ENCODE measurements at places on chromosomes 1 and 21.
A peak's percentile ranks its signal among the peaks of the same experiment; 100 is the strongest.

- DNase-seq, result peak; percentile 33
These were observed 4.6 kb upstream of the FAM167B start for GRCh38 chr1:32242341-32242851.

GRCh38 chr1:154623358-154623757 lies 15.4 kb upstream of the ADAR start:
- peak; percentile 66 for DNase-seq

DNA sequence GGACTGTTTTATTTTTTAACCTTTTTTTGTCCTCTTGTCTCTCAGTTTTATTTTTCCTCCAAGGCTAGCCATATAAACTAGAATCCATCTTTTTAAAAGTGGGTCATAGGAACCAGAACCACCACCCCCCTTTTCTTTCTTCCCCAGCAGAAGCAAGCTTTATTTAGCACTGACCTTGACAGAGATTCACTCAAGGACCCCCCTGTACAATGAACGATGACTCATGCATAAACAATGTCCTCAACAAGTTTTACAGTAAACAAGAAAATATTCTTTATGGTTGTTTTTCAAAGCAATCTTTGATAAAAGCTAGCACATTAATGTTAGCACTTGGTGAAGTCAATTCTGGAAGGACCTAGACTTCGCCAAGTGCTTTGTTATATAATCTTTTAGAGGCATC lies 14.1 kb downstream of the PKN2 start:
- no peak for DNase-seq

DNA sequence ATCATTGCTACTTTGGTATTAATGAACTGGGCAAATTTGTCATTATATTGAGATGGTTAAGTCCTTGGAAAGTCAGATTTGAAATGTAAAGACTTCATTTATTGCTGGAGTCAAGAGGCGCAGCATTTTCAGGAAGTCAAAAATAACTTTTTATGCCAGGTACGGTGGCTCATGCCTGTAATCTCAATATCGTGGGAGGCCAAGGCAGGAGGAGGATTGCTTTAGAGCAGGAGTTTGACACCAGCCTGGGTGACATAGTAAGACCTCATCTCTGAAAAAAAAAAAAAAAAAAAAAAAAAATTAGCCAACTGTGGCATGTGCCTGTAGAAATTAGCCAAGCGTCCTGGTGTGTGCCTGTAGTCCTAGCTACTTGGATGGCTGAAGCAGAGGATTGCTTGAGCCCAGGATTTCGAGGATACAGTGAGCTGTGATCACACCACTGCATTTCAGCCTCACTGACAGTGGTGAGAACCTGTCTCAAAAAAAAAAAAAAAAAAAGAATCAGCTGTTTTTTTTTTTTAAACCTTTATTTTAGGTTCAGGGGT lies 5.5 kb downstream of the HIPK1 start:
- DNase-seq, result no peak

DNA sequence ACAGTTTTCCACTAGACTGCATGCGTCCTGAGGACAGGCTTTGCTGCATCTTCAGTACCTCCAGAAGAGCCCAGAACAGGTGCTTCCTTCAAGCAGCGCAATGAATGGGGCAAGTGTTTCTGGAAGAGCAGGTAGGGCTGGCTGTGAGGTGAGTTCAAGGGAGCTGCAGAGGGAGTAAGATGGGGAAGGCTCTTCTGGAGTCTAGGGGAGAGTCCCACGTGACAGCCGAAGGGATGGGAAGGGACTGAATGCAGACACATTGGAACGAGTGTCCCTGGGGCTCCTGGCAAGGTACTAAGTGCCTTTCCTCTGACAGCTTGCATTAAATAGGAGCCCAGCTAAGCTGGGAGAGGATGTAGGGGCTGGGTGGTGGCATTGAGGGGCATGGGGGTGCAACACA lies 84.2 kb downstream of the FAM78B start:
- no peak for DNase-seq

GRCh38 chr1:35807614-35808449 lies at the start of gene AGO4:
AGO4 (plus strand) TSS chr1:35808016; CDS start chr1:35808417, 401 bp downstream.
- no peak for DNase-seq

DNA sequence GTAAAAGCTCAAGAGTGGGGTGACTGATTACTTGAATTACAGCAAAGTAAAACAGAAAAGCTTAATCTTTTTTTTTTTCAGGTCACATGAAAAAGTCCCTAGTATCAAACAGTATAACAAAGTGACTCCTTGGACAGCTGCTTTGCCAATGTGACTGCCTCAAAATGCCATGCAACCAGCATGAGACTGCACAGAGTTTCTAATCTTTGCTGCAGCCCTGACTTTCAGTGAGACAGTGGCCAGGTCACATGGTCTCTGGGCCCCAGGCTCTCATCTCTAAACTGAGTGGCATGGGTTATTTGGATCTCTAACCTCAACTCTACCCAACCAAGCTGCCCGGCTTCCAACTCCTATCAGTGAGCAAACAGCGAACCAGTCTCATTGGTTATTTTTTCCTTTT lies 169.0 kb downstream of the VAV3 start:
- DNase-seq, result no peak

DNA sequence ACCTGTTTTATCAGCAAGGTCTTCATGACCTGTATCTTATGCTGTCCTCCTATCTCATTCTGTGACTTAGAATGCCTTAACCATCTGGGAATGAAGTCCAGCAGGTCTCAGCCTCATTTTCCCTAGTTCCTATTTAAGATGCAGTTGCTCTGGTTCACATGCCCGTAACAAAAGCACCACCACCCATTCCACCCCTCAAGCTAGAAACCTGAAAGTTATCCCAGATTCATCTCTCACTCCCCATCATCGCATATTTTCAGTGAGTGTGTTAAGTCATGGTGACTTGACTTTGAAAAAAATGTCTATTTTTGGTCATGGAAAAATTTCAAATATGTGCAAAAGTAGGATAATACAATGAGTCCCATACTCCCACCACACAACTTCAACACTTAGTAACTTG lies 11.7 kb downstream of the HMGN2 start:
- no peak for DNase-seq

DNA sequence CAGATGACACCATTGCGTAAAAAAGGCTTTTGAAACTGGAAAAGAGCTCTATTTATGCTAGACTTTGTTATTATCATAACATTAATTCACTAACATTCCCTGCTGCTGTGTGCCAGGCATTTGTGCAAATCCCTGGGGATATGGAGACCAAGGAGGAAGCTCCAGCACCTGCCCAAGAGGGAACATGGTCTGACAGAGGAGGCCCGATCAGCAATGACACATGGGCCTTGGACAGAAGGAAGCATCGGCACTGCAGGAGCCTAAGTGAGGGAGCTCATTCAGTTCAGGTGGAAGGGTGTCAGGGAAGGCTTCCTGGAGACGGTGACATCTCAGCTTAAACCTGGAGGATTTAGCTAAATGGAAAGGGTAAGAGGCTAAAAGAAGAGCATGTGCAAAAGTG lies 13.9 kb downstream of the CAMK2N1 start:
- no peak for DNase-seq

DNA sequence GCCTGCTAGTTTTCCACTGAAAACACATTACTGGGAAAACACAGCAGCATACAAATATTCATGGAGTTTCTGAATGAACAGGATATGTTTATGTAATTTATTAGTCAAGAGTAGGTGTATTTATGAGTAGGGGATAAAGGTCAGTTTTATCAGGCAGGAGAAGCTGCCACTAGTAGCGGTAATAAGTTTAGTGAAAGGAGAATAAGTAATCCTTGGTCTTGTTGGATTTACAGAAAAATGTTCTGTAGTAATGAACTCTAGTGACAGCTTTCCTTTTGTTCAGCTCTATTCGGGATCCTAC lies 1.2 kb downstream of the MAST2 start:
- DNase-seq, result no peak

GRCh38 chr21:32403201-32403777 lies 9.2 kb upstream of the EVA1C start:
- peak; percentile 83 for DNase-seq

- peak; percentile 38 for DNase-seq
These were observed 3.8 kb downstream of the F13B start for GRCh38 chr1:197063212-197063611.

DNA sequence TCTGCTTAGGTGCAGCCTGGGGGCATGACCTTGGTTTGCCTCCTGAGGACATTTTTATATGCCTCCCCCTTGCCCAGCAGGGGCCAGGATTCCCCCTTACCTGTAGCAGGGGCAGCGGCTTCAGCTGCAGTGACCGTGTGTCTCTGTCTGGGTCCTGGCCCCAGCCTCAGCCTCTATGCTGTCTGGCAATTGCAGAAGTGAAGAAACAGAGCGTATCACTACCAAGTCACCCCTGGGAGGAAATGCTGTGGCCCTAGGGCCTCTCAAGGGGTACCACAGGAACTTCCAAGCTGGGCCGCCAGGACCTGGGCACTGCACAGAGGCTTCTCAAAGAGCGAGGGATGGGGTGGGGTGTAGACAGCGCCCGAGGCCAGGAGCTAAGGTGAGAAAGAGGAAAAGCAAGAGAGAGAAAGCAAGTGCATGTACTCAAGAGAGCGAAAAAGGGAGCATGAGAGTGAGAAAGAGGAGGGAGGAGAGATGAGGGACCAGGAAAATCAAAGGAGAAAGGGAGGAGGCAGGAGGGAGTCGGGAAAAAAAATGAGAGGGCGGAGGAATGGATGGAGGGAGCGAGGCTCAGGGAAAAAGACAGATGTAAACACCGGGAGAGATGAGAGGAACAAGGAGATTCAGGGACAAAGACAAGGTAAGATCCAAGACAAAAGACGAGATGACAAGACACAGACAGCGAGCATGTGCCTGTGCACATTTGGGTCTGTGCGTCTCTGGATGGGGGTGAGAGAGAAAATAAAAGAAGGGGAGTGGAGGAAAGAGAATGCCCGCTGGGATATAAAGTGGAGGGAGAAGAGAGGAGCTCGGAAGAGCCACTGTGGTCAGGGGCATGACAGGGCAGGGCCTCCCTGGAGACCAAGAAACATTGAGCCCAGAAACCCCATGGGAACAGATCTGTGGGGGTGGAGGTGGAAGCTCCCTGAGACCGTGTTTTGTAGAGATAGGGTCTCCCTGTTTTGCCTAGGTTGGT lies at the start of gene PTAFR:
Gene PTAFR (minus strand): TSS at position 199 of the 979 bp plus-strand sequence. CDS start 25,669 bp downstream, outside the sequence.
- DNase-seq, result no peak

GRCh38 chr1:169363046-169363730 lies 4.4 kb downstream of the NME7 start:
- no peak for DNase-seq

- no peak for DNase-seq
These were observed 9.0 kb downstream of the TNFRSF25 start for GRCh38 chr1:6456800-6457466.

DNA sequence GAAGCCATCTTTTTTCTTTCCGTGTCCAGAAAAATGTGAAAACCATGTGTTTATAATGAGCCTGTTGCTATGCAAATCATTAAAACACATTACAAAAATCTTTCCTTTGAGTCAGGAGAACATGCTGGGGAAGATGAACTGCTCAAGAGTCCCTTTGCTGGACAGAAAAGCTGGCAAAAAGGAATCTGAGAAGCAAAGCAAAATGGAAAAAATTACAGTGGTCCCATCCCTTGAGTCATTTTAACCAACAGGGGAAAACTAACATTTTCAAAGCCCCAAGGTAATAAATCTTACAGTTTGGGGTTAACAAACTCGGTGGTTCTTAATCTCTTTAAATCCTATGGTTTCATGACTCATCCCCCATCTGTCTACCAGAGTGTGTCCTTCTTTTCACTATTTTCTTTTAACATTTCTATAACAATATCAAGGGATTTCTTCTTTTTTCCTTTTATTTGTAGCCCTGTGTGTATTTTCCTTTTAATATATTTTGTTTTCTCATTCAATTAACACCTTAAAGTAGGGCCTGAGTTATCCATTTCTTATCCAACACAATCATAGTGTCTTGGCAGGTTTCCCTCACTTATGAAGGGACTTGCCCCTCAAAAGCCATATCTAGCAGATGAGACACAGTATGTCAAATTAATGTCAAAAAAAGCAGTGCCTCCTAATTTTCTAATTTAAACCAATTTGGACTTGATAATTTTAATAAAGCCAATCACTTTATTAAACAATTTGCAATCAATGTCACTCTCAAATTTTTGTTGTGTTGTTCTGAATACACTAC lies 105.4 kb downstream of the PTPN14 start:
- DNase-seq, result peak; percentile 53

GRCh38 chr1:89959719-89960118 lies 35.2 kb upstream of the ZNF326 start:
- no peak for DNase-seq

GRCh38 chr1:178885869-178886268 lies 15.0 kb upstream of the ANGPTL1 start:
- peak; percentile 76 for DNase-seq

GRCh38 chr1:66380452-66381212 lies 153.3 kb upstream of the SGIP1 start:
- DNase-seq, result peak; percentile 28

DNA sequence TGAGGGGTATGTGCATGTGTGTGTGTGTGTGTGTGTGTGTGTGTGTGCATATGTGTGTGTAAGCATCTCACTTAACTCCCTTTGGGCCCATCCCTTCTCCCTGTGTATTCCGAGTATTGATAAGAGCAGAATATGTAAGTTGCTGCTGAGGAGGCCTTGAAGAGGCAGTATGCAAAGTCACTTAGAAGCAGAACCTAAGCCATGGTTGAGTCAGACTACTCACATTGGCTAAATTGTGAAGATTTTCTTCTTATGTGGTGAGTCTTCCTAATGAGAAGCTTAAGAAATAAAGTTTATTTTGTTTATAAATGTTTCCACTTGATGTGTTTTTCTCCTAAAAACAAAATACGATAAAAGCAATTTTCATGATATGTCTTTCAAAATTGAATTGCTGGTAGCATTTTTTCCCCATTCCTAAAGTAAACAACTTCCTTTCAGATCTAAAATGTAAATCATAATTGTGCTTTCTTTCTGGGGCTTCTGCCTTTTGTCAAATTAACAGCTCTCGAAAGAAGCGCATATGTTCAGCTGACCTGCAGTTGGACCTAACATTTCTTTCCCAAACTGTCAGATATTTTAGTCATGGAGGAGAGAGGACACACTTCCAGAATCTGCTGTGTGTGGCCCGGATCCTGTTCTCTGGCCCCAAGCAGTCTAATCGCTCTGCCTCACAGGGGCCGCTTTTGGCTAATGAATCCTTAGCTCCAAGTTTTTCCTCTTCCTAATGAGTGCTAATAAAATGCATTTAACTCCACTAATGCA lies 284.0 kb downstream of the DUSP10 start:
- no peak for DNase-seq

DNA sequence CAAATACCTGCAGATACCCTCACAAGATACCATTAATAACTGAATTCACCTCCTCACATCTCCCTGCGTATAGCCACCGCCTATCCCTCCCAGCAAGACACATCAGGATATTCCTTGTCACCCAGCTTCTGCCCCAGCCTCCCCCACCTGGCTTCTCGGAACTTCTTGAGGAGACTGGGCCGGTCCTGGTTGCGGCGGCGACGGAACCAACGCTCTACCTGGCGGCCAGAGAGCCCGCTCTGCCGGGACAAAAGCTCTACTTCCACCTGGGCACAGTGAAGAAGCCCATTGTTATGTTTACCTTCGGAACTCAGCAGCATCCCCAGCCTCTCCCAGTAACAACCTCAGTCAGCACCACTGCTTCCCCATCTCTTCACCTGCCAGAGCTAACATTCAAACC lies 6.7 kb downstream of the CERS2 start:
- no peak for DNase-seq

DNA sequence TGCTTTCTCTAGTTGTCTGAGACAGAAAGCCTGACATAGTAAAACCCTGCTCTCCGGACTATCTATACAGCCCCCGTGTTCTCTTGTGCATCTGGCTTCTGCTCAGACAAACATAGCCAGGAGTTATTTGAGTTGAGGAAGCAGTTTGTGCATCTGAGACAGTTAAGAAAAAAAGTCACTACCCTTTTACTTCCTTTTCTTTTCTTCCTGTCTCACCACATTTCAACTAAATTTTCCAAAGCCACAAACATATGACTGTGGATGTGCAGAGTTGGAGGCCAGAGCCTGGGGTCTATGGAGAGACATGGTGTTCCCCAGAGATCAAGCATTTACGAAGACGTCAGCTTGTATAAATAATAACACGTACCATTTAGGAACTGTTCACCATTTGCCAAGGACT lies 158.5 kb upstream of the FGGY start:
- peak; percentile 7 for DNase-seq

Measured in OCI-M1 (cell line).